A549 treated with CORT108297 at 1 μM for 4 hours (cell line): ENCODE measurements at places on chromosomes 2 and 18. TPM values are rescaled to one million over a fixed set of nuclear protein-coding genes. Genes with fewer than 3 reads are reported as not detected.

The DSG4 gene
- total RNA-seq: not detected in 5 replicates

The LRRTM1 gene
- total RNA-seq: not detected in 5 replicates

The PLA2R1 gene
- total RNA-seq: 1.7 to 2.7 TPM (median 2.5 TPM) in 5 replicates

The CAPN14 gene
- 0.02 to 0.07 TPM (median 0.03 TPM) in 4 of 5 replicates, not detected in the other for total RNA-seq

The DSG1 gene
- not detected in 5 replicates for total RNA-seq

The DPP4 gene
- 0.36 to 0.73 TPM (median 0.54 TPM) in 5 replicates for total RNA-seq

The SP100 gene
- total RNA-seq: 24.8 to 31.5 TPM (median 28.7 TPM) in 5 replicates

The RAB6D gene
- total RNA-seq: 0.03 to 0.07 TPM in 2 of 5 replicates, not detected in the others

The KCNS3 gene
- 1.1 to 1.5 TPM (median 1.4 TPM) in 5 replicates for total RNA-seq

The CTNNA2 gene
- total RNA-seq: 0.17 to 0.35 TPM (median 0.28 TPM) in 5 replicates

The POMC gene
- total RNA-seq: not detected in 5 replicates

The KLHL14 gene
- not detected in 5 replicates for total RNA-seq

The TBR1 gene
- 0.01 to 0.07 TPM (median 0.05 TPM) in 4 of 5 replicates, not detected in the other for total RNA-seq

The TPGS2 gene
- 82.6 to 97.8 TPM (median 89.1 TPM) in 5 replicates for total RNA-seq

The NGEF gene
- 15.2 to 21.6 TPM (median 17.6 TPM) in 5 replicates for total RNA-seq

The HRH4 gene
- not detected in 5 replicates for total RNA-seq

The ANKAR gene
- 0.68 to 2.3 TPM (median 1.7 TPM) in 5 replicates for total RNA-seq

The UGT1A3 gene
- 0.07 to 0.17 TPM (median 0.13 TPM) in 3 of 5 replicates, not detected in the others for total RNA-seq

The NT5C1B gene
- not detected in 5 replicates for total RNA-seq

The VSNL1 gene
- total RNA-seq: not detected in 5 replicates

The ZNF804A gene
- total RNA-seq: not detected in 5 replicates

The PREB gene
- total RNA-seq: 52.9 to 69.5 TPM (median 65.0 TPM) in 5 replicates

The GPR45 gene
- not detected in 5 replicates for total RNA-seq

The SULT1C4 gene
- total RNA-seq: 0.11 to 0.13 TPM in 2 of 5 replicates, not detected in the others

The HNMT gene
- total RNA-seq: 0.47 to 1.6 TPM (median 0.71 TPM) in 5 replicates

The GALR1 gene
- total RNA-seq: not detected in 5 replicates

The SEC11C gene
- total RNA-seq: 53.9 to 66.3 TPM (median 60.7 TPM) in 5 replicates

The TSGA10 gene
- total RNA-seq: 1.8 to 5.3 TPM (median 4.6 TPM) in 5 replicates

The ACMSD gene
- total RNA-seq: not detected in 5 replicates

The EPB41L3 gene
- total RNA-seq: 0.21 to 0.74 TPM (median 0.23 TPM) in 5 replicates

The GREB1 gene
- 2.5 to 3.0 TPM (median 2.8 TPM) in 5 replicates for total RNA-seq

The WDR7 gene
- total RNA-seq: 3.0 to 3.8 TPM (median 3.1 TPM) in 5 replicates

The HTR2B gene
- 0.05 to 0.09 TPM (median 0.08 TPM) in 5 replicates for total RNA-seq

The DUSP19 gene
- 0.55 to 1.4 TPM (median 0.74 TPM) in 5 replicates for total RNA-seq

The SCN1A gene
- total RNA-seq: not detected in 5 replicates

The FBXO36 gene
- 0.89 to 1.4 TPM (median 1.3 TPM) in 5 replicates for total RNA-seq

The CLEC4F gene
- not detected in 5 replicates for total RNA-seq

The C1D gene
- 34.9 to 60.9 TPM (median 35.6 TPM) in 5 replicates for total RNA-seq
